ENCODE measurements at places on chromosomes 16 and 17. TPM values are rescaled to one million over a fixed set of nuclear protein-coding genes. Genes with fewer than 3 reads are reported as not detected.

The STAT5B gene
- 20.7 TPM for total RNA-seq

The SMIM36 gene
- total RNA-seq = not detected

The CYGB gene
- 1.2 TPM for total RNA-seq

The MYH13 gene
- not detected for total RNA-seq

The KLHDC4 gene
- total RNA-seq = 18.2 TPM

The CAVIN1 gene
- total RNA-seq = 7.8 TPM

The TAT gene
- total RNA-seq = 0.31 TPM

The USP32 gene
- 71.0 TPM for total RNA-seq

The SGCA gene
- not detected for total RNA-seq

The TNP2 gene
- not detected for total RNA-seq

DNA sequence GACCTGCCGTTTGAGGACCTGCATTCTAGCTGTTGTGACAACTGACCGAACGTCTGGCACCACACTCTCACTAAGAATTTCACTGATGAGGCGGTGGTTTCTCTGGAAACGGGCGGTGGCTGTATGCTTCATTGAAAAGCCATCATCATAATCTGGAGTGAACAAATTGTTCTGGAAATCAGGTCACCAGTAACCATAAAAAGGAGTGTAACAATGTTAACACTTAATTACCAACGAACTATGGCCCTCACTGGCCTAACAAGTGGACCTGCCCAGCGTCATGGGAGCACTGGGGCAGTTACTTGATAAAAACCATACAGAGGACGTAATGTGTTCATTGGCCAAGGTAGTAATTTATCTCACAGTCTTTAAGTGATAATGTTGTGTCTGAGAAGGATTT is 15.4 kb downstream of the SMARCE1 start:
- no peak for DNase-seq

- no peak for DNase-seq
Measured at GRCh38 chr17:42045719-42046118, 4.7 kb downstream of the C17orf113 start.

DNA sequence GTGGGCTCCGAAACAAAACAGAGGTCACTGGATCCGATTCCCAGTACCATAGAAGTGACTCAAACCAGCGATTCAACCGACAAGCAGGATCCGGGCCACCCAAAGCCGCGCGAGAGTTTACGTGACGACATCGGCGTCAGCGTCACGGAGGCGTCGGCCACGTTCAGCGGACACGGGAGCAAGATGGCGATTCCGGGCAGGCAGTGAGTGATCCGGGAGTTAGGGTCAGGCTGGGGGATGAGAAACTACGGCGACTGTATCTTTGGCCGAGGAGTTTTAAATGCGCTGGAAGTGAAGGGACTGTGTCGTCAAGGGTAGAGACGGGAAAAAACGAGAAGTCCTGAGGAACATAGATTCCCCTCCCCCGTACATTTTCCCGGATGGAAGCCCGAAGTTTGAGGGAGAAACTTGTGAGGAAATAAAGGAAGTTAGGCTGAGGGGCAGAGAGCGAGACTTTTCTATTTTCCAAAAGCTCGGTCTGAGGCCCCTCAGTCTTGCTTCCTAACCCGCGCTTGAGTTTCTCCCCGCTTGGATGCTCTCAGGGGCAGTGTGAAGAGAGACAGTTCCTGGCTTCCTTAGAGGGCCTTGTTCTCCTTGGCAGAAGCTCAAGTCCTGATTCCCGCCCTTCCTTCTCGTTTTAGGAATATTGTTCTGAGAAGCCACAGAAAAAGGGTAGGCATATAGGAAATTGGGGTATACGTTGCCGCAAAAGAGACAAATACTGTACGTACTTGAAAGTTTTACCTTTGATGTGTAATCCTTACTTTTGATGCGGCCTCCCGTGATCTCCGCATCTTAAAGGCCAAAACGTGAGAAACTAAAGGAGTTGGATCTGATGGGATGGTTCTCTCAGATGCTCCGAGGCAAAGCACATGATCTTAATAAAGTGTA is at the start of gene NSRP1:
TSS of gene NSRP1 (plus strand) at position 156 of the 891 bp plus-strand sequence. CDS start at position 184, 28 bp downstream.
- peak; percentile 89 for DNase-seq

- DNase-seq = no peak
Measured at GRCh38 chr17:27475981-27476895, 20.0 kb downstream of the KSR1 start.

GRCh38 chr17:63150994-63151464 is 185.0 kb downstream of the TANC2 start:
- DNase-seq = no peak

GRCh38 chr16:14419817-14420216 is 210.2 kb downstream of the PARN start:
- no peak for DNase-seq

DNA sequence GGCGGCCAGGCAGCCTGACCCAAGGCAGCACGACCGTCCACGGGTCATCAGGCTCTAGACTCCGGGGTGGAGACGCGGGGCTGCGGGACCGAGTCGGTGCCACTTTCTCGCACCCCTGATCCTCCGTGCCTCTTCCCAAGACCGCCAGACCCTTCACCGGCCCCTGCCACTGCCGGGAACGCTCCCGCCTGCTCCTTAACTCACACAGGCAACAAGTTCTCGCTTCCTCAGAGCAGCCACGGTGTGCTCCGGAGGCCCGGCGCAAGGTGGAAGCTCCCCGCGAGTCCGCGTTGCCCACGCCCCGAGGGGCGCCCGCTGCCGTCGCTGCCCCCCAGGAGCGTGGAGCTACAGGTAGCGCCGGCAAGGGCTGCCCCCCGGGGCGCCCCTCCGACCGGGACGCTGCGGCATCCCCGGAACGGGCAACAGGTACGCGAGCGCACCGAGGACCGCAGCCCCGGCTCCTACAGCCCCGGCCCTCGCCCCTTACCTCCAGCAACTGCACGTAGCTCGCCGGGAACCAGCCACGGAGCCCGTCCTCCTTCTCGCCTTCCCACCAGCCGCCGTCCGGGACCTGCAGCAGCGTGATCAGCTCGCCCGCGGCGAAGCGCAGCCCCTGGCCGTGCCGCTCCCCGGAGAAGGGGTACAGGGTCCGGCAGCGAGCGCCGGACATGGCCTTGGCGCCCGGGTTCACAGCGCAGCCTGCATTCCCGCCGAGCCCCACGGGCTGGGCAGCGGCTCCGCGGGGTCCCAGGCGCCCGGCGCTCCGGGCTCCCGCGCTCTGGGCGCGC is 491 bp downstream of the GAS7 start:
- DNase-seq = no peak

- DNase-seq = no peak
Measured at GRCh38 chr16:55976815-55977214, 101.6 kb upstream of the CES5A start.

DNA sequence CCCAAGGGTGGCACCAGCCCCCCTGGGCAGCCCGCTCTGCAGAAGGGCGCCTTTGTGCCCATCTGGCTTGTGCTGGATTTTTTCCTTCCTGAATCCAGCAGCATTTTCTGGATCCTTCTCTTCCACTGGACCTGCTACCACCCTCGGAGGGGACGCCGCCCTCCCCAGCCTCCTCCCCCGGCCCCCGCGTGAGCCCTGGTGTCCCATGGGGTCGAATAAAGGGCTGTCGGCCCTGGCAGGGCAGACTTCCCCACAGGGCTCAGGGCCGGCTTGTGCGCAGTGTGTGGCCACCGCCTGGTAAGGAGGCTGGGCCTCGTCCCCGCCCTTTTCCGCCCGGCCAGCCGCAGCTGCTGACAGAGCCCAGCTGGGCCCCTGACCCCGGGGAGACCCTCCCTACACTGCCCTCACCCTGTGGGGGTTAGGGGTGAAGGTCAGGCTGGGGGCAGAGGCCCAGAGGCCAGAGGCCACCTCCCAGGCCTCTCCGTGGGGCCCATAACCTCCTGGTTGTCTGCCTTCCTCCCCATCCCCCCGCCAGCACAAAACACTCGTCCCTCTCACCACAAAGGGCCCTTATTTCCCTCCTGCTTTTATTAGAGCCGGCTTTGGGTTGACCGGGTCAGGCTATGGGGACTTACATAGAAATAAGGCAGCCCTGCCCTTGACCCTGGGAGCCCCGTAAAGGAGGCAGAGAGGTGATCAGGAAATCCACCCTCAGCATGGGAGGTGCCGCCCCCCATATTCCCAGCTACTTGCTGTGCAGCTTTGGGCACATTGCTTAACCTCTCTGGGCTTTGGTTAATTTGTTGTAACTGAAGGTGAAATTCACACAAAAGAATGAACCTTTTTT is 179.3 kb upstream of the CIBAR2 start:
- peak; percentile 60 for DNase-seq

- DNase-seq = no peak
Measured at GRCh38 chr16:68013440-68013839, 2.3 kb downstream of the DPEP2NB start.

DNA sequence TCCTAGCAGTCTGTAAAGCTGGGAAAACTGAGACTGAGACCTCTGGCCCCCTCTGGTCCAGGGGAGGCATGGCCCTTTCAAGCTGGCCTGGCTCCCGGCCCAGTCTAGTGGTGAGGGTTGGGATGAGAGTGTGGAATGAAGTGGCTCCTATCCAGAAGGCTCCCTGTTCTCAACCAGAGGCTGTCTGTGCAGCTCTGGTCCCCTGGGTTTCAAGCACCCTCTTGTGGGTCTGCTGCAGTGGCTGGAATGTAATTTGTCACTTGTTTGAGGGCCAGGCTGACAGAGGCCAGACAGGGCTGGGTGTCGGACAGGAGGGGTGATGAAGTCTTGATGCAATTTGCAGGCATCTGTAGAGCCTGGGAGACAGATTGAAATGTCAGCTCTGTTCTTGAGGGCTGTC is 22.1 kb upstream of the PHF12 start:
- DNase-seq = no peak

DNA sequence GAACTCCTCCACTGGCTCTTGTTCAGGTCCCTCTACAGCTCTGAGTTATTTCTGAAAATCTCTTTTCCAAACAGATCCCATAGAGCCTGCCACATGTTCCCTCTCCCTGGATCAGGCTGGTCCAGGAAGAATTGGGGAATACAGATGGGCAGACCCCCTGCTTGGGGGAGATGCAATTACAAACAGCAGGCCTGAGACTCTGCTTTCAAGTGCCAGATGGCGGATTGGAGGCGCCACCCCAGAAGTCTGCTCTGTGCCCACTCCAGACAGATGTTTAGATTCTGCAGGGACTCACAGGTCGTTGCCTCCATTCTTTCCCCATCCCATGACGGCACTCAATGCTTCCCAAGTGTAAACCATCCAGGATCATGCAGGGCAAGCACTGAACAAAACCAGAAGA is 316.6 kb downstream of the SLC39A11 start:
- DNase-seq = no peak

DNA sequence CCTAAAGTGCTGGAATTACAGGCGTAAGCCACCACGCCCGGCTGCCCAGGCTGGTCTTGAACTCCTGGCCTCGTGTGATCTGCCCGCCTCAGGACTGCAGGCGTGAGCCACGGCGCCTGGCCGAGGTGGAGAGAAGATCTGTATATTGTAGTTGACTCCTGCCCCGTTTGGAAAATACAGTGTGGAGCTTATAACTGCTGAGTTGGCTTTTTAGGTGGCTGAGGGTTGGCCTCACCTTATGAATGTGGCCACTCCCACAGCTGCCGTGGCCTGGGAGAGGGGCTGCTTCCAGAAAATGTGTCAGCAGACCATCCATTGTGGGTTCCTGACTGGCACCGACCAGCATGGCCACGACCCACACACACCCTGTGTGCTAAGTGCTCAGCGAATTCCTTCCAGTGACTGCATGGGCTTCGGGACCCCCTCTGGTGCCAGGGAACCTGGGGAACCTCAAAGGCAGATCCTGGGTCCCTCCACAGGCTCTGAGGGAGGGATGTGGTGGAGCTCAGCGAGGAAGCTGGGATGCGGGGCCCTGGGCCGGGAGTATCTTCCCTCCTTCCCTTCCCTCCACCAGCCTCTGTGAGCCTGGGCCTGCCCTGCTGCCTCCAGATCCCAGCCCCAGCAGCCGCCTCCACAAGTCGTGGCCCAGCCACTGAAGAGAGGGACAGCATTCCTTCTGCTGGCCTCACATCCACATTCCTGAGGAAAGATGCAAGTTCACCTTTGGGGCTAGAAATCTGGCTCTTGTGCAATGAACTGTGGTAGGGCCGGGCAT is 10.9 kb upstream of the RAB11FIP3 start:
- no peak for DNase-seq

DNA sequence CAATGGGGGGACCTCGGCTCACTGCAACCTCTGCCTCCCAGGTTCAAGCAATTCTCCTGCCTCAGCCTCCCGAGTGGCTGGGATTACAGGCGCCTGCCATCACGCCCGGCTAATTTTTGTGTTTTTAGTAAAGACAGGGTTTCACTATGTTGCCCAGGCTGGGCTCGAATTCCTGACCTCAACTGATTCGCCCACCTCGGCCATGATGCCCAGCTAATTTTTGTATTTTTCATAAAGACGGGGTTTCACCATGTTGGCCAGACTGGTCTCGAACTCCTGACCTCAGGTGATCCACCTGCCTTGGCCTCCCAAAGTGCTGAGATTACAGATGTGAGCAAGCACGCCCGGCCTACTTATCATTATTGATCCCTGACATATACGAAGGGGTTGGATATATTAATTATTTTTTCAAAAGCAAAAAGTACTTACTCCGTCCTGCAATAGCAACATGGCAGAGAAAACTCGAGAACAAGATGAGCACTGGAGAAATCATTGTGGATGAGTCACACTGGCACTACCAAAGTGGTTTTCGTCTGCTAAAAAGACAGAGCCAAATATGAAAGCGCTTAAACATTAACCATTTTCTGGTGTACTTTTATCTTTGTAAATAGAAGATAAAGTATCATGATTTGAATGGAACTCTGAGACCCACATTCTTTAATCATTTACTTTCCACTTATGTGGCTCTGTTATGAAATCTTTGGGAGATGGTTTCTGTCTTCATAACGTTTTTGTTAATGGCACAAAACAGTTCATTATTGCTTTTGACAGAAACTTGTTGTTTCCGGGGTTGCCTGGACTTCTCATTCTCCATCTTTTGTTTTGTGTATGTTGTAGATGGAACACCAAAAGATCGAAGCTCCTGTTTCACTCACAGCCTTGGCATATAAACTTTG is at the start of gene APOH:
TSS of gene APOH (minus strand) at position 529 of the 896 bp plus-strand sequence. CDS start at position 493, 36 bp downstream.
- no peak for DNase-seq

DNA sequence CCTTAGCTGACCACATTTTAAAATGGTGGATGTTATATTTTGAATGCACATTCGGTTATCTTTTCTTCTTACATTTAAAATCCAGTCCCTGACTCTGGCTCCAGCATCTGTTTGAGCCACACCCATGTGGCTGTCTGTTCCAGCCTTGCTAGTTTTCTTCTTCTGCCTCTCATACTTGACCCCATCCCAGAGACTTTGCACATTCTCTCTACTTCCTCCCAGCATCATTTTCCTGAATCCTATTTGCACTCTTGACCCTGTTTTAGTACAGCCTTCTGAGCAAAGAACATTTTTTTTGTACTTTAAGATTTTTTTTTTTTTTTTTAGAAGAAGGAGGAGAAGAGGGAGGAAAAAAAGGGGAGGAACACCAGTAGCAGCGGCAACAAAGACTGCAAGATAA is 23.3 kb upstream of the MAF start:
- DNase-seq = no peak

Data from occipital lobe (tissue), 3 donors.